ENCODE measurements at places on chromosomes 3 and 15.

DNA sequence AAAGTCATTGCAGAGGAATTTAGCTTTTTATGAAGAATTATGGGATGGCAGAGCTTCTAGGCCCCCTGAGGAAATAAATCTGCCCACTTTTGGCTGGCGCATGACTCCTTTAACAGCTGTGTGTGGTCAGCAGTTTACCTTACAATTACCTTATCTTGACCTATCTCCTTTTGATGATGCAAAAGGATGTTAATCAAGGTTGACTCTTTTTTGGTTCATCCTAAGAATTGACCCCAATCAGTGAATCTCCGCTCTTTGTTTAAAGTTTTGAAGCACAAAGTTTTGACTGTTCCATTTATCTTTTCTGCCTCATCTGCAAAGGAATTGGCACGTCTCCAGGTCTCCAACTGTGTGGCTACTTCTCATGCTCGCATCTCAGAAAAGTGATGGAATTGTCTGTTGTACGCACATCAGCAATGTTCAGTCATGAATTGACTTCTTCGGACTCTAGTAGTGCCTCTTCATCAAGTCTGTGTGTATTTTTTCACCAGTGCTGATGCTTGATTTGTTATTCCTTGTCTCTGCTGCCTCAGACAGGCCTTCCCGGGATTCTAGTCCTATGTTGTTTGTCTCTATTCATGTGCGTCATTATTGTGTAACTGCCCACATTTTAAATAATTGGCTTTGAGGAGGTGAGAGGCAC, 196.2 kb upstream of the CFAP20DC start:
- peak; percentile 26 for DNase-seq

DNA sequence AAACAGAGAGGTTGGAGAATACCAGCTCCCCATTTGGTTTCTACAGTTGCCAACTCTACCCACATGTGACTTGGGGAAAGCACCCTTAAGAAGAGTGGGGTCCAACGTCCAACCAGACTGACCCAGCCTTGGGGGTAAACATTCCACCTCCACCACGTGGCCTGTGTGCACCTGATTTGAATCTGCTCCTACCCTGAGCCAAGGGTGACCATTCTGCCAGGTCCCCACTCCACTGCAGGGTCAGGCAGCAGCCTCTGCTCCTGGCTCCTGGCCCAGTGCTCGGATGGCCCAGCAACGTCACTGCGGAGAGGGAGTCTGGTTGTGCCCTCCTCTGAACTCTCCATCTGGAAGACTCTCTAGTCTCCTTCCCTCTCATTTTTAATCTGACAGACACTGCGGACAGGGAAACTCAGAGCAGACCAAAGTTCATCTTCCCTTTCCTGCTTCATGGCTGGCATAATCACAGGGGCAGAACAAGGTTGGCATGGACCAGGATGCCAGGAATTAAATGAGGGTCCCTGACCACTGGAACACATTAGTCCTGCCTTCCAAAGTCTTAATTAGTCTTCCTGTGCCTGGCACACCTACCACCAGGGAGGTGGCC, 29.4 kb downstream of the FHIT start:
- DNase-seq: no peak

- no peak for DNase-seq
Observed at GRCh38 chr3:16239780-16240179, 25.0 kb downstream of the DPH3 start.

DNA sequence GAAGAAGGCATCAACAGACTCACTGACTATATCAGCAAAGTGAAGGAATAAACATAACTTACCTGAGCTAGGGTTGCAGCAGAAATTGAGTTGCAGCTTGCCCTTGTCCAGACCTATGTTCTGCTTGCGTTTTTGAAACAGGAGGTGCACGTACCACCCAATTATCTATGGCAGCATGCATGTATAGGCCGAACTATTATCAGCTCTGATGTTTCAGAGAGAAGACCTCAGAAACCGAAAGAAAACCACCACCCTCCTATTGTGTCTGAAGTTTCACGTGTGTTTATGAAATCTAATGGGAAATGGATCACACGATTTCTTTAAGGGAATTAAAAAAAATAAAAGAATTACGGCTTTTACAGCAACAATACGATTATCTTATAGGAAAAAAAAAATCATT, 17.8 kb downstream of the LMOD3 start:
- no peak for DNase-seq

DNA sequence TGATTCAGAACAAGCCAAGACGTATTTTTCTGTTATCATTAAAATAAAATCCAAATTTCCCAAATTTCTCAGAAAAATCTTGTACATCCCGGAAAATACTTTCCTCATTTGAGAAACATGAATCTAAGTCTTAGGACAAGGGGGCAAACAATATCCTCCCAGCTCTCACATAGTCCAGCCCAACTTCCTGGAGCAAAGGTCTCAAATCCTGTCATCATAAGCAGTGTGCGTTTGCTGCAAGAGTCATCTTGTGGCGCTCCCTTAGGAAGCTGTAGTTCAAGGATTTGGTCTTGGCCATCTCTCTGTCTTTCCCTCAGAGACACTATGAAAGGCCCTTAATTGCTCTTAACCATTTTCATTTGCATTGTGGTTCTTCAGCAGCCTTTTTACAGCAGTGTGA, 57.5 kb upstream of the GSK3B start:
- DNase-seq: no peak

GRCh38 chr3:42165211-42165610, 74.1 kb downstream of the TRAK1 start:
- no peak for DNase-seq

GRCh38 chr3:62587169-62587568, 213.8 kb upstream of the FEZF2 start:
- no peak for DNase-seq

DNA sequence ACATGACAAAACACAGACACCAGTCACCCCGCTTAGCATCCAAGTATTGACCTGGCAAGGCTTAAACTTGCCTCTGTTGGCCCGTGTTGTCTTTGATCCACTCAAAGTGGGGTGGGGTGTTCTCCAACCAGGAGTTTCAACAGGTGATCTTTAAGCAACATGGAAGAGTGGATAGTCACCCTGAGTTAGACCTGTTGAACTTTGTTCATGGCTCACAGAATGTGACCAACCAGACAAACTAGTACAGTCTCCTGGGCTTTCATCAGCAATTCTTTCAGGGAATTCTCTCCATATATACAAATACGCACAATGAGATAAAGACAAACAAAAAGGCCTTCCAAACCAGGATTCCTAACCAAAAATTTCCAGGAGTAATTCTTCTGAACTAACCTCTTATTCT, 11.9 kb downstream of the LEKR1 start:
- DNase-seq: no peak

DNA sequence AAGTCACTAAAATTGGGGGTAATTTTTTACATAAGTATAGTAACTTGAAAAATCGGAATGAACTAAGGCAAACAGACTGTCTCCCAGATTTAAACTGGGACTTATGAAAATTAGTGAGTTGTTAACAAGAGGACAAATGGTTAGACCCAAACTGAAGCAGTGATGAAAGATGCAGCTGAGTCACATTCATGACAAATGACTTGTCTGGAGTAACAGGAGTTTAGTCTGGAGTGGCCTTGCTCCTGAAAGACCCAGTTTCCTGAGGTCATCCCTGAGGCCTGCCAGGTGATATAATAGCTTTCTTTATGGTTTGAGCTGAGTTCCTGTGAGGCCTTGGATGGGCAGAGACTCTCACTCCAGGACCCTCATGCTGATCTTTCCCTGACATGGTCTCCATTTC, 9.6 kb upstream of the CTDSPL start:
- DNase-seq: no peak

DNA sequence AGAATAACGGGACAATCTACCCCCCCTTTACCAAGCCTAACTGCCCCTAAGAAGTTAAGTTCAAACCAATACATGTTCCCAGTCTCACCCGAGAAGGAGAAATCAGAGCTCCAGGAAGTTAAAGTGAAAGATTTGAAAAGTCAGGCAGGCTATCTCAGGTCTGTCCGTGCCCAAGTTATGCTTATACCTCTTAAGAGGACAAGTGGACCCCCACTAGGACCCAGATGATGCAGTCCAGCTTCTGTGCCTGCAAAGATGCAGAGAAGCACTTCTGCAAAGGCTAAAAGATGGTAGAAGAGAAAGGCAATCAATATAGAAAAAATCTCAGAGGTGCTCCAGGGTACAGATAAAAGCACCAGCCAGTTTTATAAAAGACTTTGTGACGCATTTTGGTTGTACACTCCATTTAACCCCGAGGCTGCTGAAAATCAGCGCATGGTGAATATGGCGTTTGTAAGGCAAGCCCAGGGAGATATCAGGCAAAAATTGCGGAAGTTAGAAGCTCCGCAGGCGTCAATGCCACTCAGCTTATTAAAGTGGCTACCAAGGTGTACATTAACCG, 9.8 kb upstream of the SLC9C1 start:
- DNase-seq: no peak

GRCh38 chr3:37993820-37994638, 3.4 kb downstream of the VILL start:
- DNase-seq: no peak

DNA sequence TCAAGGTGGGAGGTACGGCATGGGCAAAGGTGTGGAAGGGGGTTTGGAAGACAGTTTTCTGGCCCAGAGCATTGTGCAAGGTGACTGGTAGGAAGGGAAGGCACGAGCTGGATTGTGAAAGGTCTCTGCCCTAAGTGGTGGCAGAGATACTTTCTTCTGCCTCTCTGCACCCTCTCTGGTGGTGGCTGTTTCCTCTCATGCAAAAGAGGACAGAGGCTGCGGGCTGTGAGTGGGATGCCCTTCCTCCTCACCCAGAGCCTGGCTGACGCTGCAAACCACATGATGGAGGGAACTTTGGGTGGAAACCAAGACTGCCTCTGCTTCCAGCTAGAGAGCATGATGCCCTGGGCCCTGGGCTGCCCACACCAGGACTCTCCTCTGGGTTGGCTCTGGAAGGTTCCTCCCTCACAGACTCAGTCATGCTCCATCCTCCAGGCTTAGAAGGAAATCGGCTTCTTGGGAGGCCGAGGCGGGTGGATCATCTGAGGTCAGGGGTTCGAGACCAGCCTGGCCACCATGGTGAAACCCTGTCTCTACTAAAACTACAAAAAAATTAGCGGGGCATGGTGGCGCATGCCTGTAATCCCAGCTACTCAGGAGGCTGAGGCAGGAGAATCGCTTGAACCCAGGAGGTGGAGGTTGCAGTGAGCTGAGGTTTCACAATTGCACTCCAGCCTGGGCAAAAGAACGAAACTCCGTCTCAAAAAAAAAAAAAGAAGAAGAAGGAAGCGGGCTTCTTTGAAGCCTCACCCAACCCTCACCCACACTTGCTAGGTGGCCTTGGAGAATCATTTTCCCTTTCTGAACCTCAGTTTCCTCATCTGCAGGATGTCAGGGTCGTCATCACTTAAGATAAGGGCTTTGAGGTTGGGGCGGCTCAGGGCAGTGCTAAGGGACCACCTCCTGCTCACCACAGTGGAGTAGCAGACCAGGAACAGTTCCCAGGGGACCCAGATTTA, 8.3 kb downstream of the PSTPIP1 start:
- DNase-seq: no peak

- DNase-seq: no peak
Observed at GRCh38 chr15:48458876-48459275, 127.6 kb downstream of the DUT start.

Measured in NCI-H748 treated with DMSO at 0.1 percent for 48 hours (cell line).